Adrenal gland (tissue), 19 donors: ENCODE measurements at places on chromosomes 13 and 19.

- no peak for DNase-seq
Observed at GRCh38 chr19:49425922-49426592, 869 bp downstream of the GFY start.

DNA sequence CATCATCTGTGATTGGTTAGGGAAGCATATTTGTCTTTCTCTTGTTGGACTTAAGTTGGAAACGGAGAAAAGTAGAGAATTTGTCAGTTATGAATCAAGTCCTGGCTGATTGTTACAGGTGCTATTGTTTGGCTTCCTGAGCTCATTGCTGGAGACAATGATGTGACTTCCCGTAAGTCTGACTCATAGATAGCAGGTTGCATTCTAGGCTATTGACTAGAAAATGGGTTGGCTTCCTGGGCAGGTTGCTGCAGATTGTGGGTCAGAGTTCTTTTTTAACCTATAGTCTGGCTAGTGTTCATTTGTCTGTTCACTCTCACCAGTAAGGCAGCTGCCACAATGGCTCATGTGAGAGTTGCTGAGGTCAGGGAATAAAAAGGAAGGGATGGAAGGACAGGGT lies 101.5 kb downstream of the CCNA1 start:
- no peak for DNase-seq

- no peak for DNase-seq
Observed at GRCh38 chr19:11652056-11652455, 54.8 kb downstream of the ZNF627 start.

GRCh38 chr13:100808330-100809128 lies 133.9 kb upstream of the TMTC4 start:
- DNase-seq: no peak

DNA sequence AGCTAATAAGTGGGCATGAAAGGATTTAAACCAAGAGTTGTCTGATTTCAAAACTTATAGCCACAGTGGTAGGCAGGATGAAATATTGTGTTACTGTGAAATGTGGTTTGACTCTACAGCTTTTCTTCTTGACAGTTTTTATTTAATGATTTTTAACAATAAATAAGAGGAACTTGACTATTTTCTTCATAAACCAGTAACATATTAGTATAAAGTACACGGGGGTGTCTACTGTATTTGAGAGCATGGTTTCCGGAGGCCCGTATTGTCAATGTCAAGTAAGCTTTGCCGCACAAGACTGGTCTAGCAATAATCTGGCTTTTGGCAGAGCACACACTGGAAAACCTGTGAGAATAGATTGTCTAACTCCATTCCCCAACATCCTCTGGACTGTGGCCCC lies 894.5 kb downstream of the PCDH9 start:
- DNase-seq: no peak

- DNase-seq: no peak
Observed at GRCh38 chr19:44708940-44709339, 10.0 kb downstream of the CEACAM16 start.

DNA sequence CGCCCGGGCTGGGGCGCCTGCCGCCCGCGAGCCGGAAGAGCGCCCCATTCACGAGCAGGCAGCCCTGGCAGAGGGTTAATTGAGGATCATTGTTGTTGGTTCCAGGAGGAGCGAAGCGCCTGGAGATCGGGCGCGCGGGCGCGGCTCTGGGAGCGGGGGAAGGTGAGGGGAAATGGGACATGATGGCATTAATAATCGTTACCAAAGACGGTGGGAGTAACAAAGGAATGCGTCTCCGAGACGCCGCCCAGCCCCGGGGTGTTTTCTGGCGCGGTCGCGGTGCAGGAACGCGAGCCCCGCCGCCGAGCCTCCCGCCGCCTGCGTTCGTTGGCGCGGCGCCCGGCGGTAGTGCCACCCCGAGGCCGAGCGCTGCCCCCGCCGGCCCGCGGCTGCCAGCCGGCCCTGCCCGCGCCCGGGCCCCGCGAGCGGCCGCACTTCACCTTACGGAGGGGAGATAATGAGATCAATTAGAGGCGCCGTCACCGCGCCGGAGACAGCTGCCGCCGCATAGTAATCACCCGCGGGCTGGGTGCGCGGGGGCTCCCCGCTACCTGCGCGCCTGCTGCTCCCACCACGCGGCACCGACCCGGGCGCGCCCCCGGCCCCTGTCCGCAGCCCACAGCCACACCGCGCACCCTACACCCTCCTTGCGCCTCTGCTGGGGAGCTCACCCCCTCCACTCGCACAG lies 2.8 kb downstream of the ZNF536 start:
- no peak for DNase-seq

- no peak for DNase-seq
Observed at GRCh38 chr13:79846386-79846785, 365.4 kb downstream of the NDFIP2 start.

- DNase-seq: no peak
Observed at GRCh38 chr13:36950330-36950729, 30.3 kb upstream of the SMAD9 start.

GRCh38 chr19:39946532-39946931 lies 12.1 kb upstream of the FCGBP start:
- DNase-seq: no peak

DNA sequence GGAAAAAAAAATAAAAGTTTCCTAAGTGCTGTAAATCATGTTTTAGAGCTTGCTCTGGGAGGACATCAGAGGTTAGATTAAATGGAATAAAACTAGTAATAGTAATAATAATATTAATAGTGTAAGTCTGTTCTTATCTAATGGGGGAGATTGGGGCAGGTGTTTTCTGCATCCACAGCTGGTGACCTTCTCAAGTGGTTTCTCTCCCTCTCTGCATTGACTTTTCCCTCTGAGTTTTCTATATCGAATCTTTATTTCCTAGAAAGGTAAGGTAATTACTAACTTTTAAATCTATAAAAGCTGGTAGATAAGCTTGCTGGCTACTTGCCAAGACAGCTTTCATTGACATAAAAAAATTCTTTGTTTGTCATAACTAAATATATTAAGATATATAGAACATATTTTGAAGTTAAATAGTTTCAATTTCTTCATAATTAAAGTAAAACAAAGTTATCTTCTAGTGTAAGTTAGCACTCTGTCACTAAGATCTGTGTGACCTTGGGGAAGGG lies 49.6 kb upstream of the DIAPH3 start:
- no peak for DNase-seq
